Midbrain (tissue), 1 donor: ENCODE measurements at places on chromosomes 6 and 20.

DNA sequence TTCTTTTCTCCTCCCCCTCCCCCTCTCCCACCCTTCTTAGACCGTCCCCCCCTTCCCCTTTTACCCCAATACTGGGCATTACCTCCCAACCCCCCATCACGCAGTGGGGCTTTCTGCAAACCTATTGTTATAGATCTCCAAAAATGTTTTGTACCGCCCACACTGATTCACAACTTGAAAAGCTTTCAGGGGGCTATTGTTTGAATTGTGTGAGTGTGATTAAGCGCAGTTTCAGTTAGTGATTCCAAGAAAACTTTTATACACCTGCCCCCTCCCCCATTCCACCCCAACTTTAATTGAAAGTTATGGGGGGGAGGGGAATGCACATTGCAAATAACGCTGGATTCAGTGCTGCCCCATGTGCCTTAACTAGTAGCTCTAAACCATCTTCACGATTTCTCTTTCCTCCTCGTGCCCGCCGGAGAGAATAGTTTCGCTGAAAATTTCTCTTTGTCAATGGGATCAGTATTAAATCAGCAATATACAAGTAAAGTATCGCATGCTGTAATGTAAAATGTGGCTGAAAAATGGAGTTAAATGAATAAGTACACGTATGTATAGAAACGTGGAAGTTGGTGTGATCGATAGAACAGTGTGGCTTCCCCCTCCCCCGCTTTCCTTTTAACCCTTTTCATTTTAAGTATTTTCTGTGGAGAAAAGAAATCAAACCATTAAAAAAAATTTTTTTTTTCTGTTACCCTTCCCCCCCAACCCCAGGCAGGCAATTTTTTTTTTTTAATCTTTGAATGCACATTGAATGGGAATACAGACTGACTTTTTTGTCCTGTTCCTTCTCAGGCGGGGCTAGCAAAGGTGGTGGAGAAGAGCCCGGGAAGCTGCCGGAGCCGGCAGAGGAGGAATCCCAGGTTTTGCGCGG lies 632 bp downstream of the LIN28B start:
- DNase-seq = no peak

DNA sequence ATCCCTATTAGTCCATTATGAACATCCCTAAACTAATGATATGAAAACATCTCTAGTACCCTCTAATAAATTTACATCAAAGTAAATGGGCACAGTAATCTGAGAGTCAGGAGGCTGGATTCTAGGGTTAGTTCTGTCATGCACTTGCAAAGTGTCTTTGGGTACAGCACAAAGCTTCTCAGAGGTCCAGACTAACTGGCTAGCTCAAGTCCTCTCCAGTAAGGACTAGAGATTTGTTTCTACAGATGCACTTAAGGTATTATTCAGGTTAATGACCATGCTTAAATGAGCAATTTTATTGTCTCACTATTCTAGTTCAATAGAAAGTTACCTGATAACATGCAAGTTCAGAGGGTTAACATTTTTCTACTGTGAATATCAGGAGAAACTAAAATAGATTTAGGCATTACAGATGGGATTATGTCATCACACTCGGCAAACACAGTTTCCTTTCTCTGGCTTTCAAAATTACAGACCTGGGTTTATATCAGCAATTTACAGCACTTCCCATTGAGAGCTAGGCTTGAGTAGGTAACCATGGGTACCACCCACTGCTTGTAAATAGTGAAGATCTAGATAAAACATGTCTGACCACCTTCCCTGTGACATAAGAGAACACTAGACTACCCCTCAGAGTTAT lies 402.9 kb upstream of the RUNX2 start:
- DNase-seq = no peak

DNA sequence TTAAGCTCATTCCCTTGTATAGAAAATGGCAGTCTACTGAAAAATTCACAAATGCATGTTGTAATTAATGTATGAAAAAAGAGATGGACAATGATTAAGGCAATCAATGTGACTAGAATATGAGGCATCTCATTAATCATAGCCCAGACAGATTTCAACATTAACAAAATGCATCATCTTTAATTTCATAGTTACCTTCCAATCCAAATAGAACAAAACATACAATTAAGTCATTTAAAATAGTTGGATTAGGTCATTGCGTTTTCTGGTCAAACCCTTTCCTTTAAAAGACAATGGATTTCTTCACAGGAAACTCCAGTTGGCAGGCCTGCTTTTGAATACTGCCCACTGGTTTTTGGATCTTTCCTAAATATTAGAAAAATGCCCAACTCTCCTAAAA lies 203.9 kb downstream of the HAO1 start:
- no peak for DNase-seq

GRCh38 chr20:50369225-50370035 lies 140.8 kb upstream of the PTPN1 start:
- DNase-seq = no peak
